Activated CD4-positive, alpha-beta T cell treated with anti-CD3 and anti-CD28 coated beads, Interleukin-2, amount 10 ng/mL, durations not matched to agents 24 days and 14 days (primary cell): ENCODE measurements at places on chromosomes 16 and 17. TPM values are rescaled to one million over a fixed set of nuclear protein-coding genes. Genes with fewer than 3 reads are reported as not detected.

DNA sequence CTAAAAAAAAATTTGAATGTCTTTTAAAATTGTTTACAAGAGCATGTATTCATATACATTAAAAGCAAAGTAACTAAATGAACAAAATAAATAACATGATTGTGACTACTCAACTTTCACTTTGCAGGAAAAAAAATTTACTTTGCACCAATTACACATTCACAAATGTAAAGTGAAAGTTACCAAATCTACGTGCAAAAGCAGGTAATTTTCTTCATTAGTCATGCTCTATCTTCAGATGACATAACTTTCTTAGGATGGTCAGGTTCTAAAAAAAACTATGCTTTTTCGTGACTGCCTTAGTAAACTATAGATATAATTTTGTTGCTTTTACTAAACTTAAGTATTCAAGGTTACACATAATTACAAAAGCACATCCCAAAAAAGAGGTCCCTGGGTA is 17.0 kb upstream of the ABCA10 start:
- no peak for DNase-seq
- no peak overlapping the region for H3K27ac ChIP-seq
- no peaks in the 10 kb centered on the region for H3K27me3 ChIP-seq
- no peak overlapping the region for H3K4me3 ChIP-seq
- H3K36me3 ChIP-seq, result no peaks in the 10 kb centered on the region

GRCh38 chr17:36104701-36105181 is 1.1 kb downstream of the CCL4 start:
- peak overlapping the region; percentile 69 for H3K4me3 ChIP-seq
- H3K4me1 ChIP-seq, result peaks cover 10% of the 10 kb centered on the region
- peak overlapping the region; percentile 68 for H3K27ac ChIP-seq
- H3K36me3 ChIP-seq, result no peaks in the 10 kb centered on the region

DNA sequence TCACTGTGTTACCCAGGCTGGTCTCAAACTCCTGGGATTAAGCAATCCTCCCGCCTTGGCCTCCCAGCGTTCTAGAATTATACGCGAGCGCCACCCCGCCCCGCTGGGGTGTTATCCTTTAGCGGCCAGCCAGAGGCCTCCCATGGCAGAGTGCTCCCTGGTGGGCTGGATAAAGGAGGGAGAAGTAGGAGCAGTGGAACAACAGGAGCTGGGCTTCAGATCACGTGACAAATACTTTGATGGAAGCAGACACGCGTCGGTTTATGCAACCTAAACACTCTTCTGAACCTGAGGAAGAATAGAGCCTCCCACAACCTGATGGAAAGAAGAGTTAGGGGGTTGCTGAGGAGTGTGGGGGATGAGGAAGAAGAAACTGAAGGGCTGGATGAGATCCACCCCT is 2114.0 kb downstream of the TP53TG3F start:
- no peaks in the 10 kb centered on the region for H3K4me1 ChIP-seq
- H3K4me3 ChIP-seq, result no peak overlapping the region
- H3K36me3 ChIP-seq, result peaks cover 2% of the 10 kb centered on the region
- no peaks in the 10 kb centered on the region for H3K27me3 ChIP-seq
- no peak overlapping the region for H3K27ac ChIP-seq
- no peak for DNase-seq

GRCh38 chr16:23424292-23424958 is 28.6 kb downstream of the COG7 start:
- H3K27me3 ChIP-seq, result no peaks in the 10 kb centered on the region
- no peak overlapping the region for H3K4me3 ChIP-seq
- no peaks in the 10 kb centered on the region for H3K4me1 ChIP-seq
- DNase-seq, result no peak
- peaks cover 18% of the 10 kb centered on the region for H3K36me3 ChIP-seq
- H3K27ac ChIP-seq, result no peak overlapping the region

DNA sequence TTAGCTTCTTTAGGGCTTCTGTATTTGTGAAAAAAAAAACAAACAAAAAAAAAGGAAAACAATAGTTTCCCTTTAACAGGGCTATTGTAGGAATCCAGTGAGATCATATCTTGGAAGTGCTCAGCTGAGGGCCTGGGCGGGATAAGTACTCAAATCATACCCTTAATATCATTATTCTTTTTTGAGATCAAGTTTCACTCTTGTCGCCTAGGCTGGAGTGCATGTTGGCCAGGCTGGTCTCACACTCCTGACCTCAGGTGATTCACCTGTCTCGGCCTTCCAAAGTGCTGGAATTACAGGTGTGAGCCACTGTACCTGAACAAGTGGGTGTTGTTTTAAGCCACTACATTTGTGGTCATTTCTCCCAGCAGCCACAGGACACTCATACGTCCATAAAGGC is 87.0 kb downstream of the CDH13 start:
- H3K4me3 ChIP-seq, result no peak overlapping the region
- no peaks in the 10 kb centered on the region for H3K36me3 ChIP-seq
- no peak overlapping the region for H3K27ac ChIP-seq
- peaks cover 13% of the 10 kb centered on the region for H3K27me3 ChIP-seq
- no peaks in the 10 kb centered on the region for H3K4me1 ChIP-seq

- H3K27ac ChIP-seq, result no peak overlapping the region
- no peak for DNase-seq
- H3K27me3 ChIP-seq, result peaks cover 2% of the 10 kb centered on the region
- H3K4me3 ChIP-seq, result no peak overlapping the region
- no peaks in the 10 kb centered on the region for H3K4me1 ChIP-seq
- H3K36me3 ChIP-seq, result no peaks in the 10 kb centered on the region
Measured at GRCh38 chr17:68684949-68685357, 83.8 kb upstream of the FAM20A start.

- DNase-seq, result no peak
- no peak overlapping the region for H3K27ac ChIP-seq
- H3K4me1 ChIP-seq, result no peaks in the 10 kb centered on the region
- no peaks in the 10 kb centered on the region for H3K36me3 ChIP-seq
- no peak overlapping the region for H3K4me3 ChIP-seq
Measured at GRCh38 chr16:77549876-77550275, 115.0 kb upstream of the ADAMTS18 start.

DNA sequence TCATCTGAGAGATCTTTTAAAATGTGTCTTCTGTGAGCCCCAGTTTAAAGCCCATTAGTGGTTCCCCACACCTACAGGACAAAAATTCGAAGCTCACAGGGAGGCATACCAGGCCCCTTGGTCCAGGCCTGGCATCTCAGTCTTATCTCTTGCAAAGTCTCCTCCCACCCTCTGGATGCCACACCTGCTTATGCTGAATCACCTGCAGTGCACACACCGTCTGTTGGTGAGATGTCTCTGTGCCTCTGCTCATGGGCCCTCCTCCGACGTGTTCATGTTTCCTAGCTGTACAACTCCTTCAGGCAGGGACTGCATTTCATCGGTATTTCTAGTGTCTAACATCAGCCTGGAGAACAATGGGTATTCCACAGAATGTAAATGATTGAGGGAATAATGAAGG is 41.6 kb downstream of the RNF157 start:
- no peaks in the 10 kb centered on the region for H3K27me3 ChIP-seq
- peaks cover 64% of the 10 kb centered on the region for H3K36me3 ChIP-seq
- no peak overlapping the region for H3K4me3 ChIP-seq
- peak overlapping the region; percentile 86 for H3K27ac ChIP-seq
- H3K4me1 ChIP-seq, result peaks cover 58% of the 10 kb centered on the region

GRCh38 chr17:371583-371982 is 19.0 kb upstream of the RPH3AL start:
- H3K4me3 ChIP-seq, result no peak overlapping the region
- no peak for DNase-seq
- H3K27me3 ChIP-seq, result no peaks in the 10 kb centered on the region
- H3K27ac ChIP-seq, result no peak overlapping the region
- no peaks in the 10 kb centered on the region for H3K36me3 ChIP-seq

GRCh38 chr17:319266-319665 is 33.3 kb downstream of the RPH3AL start:
- no peak overlapping the region for H3K27ac ChIP-seq
- H3K4me1 ChIP-seq, result no peaks in the 10 kb centered on the region
- no peak for DNase-seq
- H3K36me3 ChIP-seq, result peaks cover 2% of the 10 kb centered on the region
- H3K4me3 ChIP-seq, result no peak overlapping the region

DNA sequence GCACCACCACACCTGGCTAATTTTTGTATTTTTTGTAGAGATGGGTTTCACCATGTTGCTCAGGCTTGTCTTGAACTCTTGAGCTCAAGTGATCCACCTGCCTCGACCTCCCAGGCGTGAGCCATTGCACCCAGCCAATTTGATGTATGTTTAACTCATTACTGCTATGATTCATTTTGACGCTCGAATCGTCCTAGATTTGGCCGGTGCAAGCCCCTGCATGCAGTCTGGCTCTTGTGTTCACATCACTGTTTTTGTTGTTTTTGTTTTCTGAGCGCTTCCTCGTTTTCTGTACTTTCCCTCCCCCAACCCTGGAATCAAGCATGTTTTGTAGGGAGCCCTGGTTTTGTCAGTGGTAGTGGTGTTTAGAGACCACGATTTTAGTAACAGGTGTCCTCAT is 7.8 kb upstream of the DUS1L start:
- peaks cover 7% of the 10 kb centered on the region for H3K36me3 ChIP-seq
- no peak for DNase-seq
- H3K27ac ChIP-seq, result no peak overlapping the region
- no peak overlapping the region for H3K4me3 ChIP-seq
- H3K4me1 ChIP-seq, result no peaks in the 10 kb centered on the region

DNA sequence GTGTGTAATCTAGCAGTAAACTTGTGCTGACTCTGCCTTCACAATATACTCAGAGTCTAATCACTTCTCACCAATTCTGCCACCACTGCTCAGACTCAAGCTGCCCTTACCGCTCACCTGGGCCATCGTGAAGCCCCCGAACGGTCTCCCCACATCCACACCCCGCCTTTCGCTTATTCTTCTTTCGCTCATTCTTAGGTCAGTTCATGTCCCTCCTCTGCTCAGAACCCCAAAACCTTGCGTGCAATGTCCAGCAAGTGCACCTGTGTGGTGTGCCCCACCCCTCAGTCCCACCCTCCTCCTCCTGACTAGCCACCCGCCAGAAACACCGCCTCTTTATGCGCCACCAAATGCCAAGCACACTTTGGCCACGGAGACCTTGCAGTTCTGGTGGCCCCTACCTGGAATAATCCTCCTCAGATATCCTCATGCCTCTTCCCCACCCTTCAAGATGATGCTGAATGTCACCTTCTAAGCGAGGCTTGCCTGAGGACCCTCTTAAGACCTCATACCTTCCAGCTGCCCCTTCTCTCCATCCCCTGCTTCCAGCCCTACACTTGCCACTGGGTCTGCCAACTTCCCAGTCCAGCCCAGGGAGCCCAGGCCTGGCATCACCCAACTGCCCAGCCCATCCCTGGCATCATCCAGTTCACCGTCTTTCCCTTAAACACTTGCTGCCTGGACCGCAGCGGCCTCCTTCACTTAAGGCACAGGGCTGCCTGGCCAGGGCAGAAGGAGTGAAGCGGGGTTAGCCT is 34.3 kb upstream of the RBFOX3 start:
- no peak overlapping the region for H3K4me3 ChIP-seq
- H3K4me1 ChIP-seq, result no peaks in the 10 kb centered on the region
- H3K27me3 ChIP-seq, result peaks cover 30% of the 10 kb centered on the region
- H3K27ac ChIP-seq, result no peak overlapping the region
- H3K36me3 ChIP-seq, result no peaks in the 10 kb centered on the region

- no peak overlapping the region for H3K27ac ChIP-seq
- H3K4me3 ChIP-seq, result no peak overlapping the region
- no peaks in the 10 kb centered on the region for H3K4me1 ChIP-seq
- no peak for DNase-seq
- no peaks in the 10 kb centered on the region for H3K27me3 ChIP-seq
- H3K36me3 ChIP-seq, result no peaks in the 10 kb centered on the region
Measured at GRCh38 chr16:49681217-49681883, 174.6 kb downstream of the ZNF423 start.

DNA sequence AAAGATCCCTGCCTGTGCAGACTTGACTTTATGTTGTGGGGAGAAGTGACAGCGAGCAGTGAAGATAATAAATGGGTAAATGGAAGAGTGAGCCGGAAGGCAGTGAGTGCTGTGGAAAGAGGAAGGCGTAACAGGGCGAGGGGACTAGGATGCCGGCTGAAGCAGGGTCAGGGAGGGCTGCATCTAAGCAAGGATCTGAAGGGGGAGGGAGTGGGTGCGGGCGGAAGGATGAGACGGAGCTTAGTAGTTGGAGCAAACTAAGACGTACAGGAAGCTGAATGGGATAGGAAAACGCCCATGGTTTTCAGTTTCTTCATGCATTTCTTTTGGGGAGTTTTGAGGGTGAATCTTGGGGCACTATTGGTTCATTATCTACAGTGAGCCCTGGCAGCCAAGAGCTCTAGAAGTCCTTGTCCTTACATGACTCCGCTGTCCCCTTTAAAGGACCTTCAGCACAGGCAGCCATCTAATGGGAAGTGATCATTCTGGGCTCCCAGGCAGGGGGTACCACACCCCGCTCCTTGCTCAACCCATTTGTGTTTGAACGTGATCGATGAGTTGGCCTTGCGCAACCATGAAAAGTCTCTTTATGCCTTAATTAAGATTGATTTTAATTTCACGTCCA is 10.4 kb upstream of the NAT9 start:
- H3K27ac ChIP-seq, result peak overlapping the region; percentile 39
- H3K36me3 ChIP-seq, result peaks cover 39% of the 10 kb centered on the region
- H3K27me3 ChIP-seq, result no peaks in the 10 kb centered on the region
- H3K4me3 ChIP-seq, result peak overlapping the region; percentile 41
- H3K4me1 ChIP-seq, result peaks cover 50% of the 10 kb centered on the region
- DNase-seq, result no peak

DNA sequence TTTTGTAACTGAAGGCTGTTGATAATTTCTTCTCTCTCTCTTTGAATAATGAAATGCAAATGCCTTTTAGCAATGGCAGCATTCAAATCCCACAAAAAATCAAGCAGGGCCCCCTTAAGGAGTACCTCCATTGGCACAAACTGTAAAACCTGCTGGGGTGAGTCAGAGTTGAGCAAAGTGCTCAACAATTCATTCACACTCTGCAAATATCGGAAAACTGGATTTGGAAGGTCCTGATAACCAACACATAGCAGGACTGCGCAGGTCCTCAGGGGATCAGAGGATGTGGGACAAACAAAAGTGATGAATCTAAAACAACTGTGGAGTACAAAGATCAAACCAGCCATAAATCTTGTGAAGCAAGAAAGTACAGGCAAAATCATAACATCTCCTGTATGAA is 5.6 kb downstream of the CMTR2 start:
- H3K27me3 ChIP-seq, result no peaks in the 10 kb centered on the region
- no peak overlapping the region for H3K4me3 ChIP-seq
- peaks cover 51% of the 10 kb centered on the region for H3K36me3 ChIP-seq
- H3K27ac ChIP-seq, result no peak overlapping the region
- DNase-seq, result peak; percentile 31

DNA sequence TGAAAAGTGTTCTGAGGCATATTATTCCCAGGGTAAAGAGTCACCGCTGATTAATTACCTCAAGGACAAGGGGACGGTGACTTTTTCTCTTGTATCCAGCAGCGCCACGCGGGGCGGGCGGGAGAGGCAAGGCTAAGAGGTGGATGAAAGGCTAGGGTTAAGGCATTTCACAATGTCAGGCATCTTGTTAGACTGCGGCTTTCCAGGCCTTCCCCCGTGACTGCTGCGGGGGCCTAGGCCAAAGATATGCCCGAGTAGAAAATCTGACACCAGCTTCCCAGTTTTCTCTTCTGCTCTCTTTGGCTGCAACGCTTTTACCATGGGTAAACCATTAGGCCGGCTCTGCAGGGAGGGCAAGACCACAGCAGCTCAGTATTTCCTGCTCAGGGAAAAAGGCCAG is 698.2 kb downstream of the MAF start:
- DNase-seq, result no peak
- no peak overlapping the region for H3K27ac ChIP-seq
- no peaks in the 10 kb centered on the region for H3K36me3 ChIP-seq
- H3K27me3 ChIP-seq, result peaks cover 2% of the 10 kb centered on the region

GRCh38 chr17:32910769-32911168 is 17.2 kb upstream of the TMEM98 start:
- no peak overlapping the region for H3K4me3 ChIP-seq
- H3K27me3 ChIP-seq, result peaks cover 25% of the 10 kb centered on the region
- H3K36me3 ChIP-seq, result no peaks in the 10 kb centered on the region
- peaks cover 24% of the 10 kb centered on the region for H3K4me1 ChIP-seq
- no peak for DNase-seq
- no peak overlapping the region for H3K27ac ChIP-seq

The IRX5 gene
- 0.12 TPM in 1 of 2 replicates, not detected in the other for total RNA-seq

The ENPP7 gene
- total RNA-seq, result 0.09 TPM in 1 of 2 replicates, not detected in the other

The TAC4 gene
- total RNA-seq, result not detected in 2 replicates
